CD4-positive, alpha-beta T cell (primary cell): ENCODE measurements at places on chromosomes 1 and 21.

DNA sequence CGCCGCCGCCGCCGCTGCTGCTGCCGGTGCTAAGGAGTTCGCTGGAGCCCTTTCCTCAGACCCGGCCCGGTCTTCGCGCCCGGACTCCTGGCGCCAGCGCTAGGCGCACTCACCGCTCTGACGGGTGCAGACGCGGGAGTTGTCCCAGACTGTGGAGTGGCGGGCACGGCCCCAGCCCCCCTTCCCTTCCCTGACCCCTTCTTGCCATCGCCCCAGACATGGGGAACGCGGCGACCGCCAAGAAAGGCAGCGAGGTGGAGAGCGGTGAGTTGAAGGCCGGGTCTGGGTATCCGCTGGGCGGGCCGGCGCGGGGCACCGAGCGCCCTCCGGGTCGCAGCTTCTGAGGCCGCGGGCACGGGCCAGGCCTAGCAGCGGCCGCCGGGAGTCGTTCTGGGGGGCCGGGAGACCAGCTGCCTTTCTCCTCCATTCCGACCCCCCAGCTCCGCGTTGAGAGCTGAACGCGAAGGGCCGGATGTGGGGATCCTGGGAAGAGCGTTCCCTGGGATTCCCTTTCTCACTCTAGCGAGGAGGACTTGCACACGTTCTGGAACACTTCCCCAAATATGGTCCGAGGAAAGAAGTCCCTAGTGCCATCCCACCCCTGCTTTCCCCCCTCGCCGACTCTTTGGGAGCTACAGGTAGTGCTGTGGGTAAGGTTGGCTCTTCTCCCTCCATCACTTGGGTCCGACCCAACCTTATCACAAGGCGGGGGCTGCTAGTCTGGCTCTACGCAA lies 65.8 kb upstream of the PRKACB start:
- no peak for DNase-seq

GRCh38 chr21:25806060-25806459 lies 71.3 kb downstream of the GABPA start:
- no peak for DNase-seq

GRCh38 chr21:44866780-44867179 lies 6.7 kb downstream of the PTTG1IP start:
- DNase-seq = no peak

DNA sequence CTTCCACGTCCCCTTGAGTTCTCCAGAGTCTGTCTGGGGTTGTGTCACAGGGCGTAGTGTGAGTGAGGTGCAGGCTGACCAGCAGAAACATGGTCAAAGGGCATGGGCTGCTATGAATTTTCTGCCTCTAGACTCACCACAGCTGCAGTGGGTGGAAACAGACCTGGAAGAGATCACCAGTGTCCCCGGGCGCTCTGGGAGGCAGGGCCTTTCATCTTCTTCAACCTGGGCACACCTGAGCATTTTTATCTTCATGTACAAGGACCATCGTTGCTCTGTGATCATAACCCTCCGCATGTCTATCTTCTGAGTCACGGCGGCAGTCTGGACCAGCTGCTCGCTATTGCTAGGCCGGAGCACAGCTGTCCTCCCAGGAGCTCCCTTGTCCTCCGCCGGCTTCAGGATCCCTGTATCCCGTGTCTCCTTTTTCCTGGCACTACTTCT lies 29.6 kb downstream of the DEGS1 start:
- DNase-seq = no peak
